ENCODE measurements at places on chromosomes 5 and 9.

GRCh38 chr5:139392324-139392677, 2.6 kb upstream of the MZB1 start:
- DNase-seq, result no peak

DNA sequence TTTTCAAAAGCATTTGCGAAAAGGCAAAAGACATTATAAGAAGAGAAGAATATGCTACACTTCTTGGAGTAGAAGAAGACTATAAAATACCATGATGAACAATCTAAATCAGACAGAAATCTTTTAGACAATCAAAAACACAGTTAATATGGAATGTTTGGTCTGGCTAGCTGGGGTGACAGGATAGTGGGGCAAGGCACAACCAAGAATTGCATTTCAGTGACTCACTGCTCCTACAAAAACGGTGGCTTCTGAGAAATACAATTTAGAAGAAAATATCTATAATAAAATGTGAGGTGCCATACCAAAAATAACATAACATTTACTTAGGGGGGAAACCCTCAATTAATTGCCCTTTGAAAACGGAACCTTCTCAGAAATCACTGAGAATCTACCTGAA, 363.4 kb downstream of the NPR3 start:
- DNase-seq, result no peak

GRCh38 chr5:102863764-102864560, 108.9 kb downstream of the PAM start:
- DNase-seq, result no peak

DNA sequence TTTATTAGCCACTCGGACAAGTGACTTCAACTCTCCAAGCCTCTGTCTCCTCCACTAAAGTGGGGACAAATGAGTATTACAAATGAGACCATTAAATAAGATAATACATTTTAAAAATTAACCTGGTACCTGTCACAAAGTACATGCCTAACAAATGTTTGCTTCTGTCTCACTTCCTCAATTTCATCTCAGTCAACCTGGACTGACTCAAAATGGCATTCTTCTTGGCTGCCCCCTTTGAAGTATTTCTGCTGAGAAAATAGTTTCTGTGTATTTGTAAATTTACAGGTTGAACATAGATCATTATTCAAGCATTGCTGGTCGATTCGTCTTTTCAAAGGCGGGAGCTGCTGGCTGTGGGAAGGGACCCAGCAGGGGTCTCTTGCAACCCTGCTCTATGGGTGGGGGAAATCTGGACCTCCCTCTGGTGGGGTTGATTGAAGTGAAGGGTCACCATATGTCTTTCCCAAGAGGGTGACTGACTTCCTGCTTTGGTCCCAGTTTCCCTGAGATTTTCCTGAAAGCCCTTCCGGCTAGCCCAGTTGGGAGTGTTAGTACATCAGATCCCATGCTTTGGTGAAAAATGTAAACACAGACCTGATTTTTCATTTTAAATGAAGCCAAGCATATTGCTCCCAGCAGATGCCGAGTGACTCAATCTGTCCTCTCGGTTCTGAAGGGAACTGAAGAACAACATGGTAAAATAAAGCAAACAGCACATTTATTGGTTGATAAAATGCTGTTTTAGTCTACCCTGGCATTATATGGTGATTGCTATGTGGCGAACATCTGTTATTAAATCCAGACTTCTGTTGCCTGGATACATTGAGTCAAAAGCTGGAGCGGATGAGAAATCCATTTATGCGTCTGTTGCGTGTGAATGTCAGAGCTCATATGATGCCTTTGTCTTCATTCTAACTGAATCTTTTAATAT, 73.0 kb downstream of the KCNIP1 start:
- peak; percentile 49 for DNase-seq

- no peak for DNase-seq
Measured at GRCh38 chr5:157613385-157614245, 38.0 kb upstream of the ADAM19 start.

- no peak for DNase-seq
Measured at GRCh38 chr5:34467436-34467835, 188.7 kb upstream of the RAI14 start.

- no peak for DNase-seq
Measured at GRCh38 chr5:133403741-133404364, 208.5 kb downstream of the FSTL4 start.
